Progenitor cell of endocrine pancreas (in vitro differentiated cells): ENCODE measurements at places on chromosomes 11 and 22. TPM values are rescaled to one million over a fixed set of nuclear protein-coding genes. Genes with fewer than 3 reads are reported as not detected.

SLC22A8 gene
- 2.4 and 4.1 TPM in 2 replicates for total RNA-seq

OR10A2 gene
- total RNA-seq, result not detected in 2 replicates

CLDN5 gene
- not detected in 2 replicates for total RNA-seq

APLNR gene
- 0.12 TPM in 1 of 2 replicates, not detected in the other for total RNA-seq

CCDC15 gene
- 3.8 and 4.0 TPM in 2 replicates for total RNA-seq

UPB1 gene
- 0.50 and 0.75 TPM in 2 replicates for total RNA-seq

CRYBB2 gene
- total RNA-seq, result 0.81 TPM in 1 of 2 replicates, not detected in the other

SOX6 gene
- 32.6 and 34.9 TPM in 2 replicates for total RNA-seq

ZNF143 gene
- total RNA-seq, result 42.6 and 50.8 TPM in 2 replicates

GRIA4 gene
- 1.3 and 1.8 TPM in 2 replicates for total RNA-seq

GALNT18 gene
- 2.1 TPM in 2 replicates for total RNA-seq

RNF26 gene
- 30.3 and 34.2 TPM in 2 replicates for total RNA-seq

MIOX gene
- total RNA-seq, result 0.69 and 0.98 TPM in 2 replicates

TESMIN gene
- 24.2 and 26.6 TPM in 2 replicates for total RNA-seq

FIBIN gene
- total RNA-seq, result 0.24 and 0.31 TPM in 2 replicates

MPPED2 gene
- total RNA-seq, result 25.9 and 32.8 TPM in 2 replicates

MLC1 gene
- total RNA-seq, result not detected in 2 replicates

FOLR3 gene
- 0.98 TPM in 1 of 2 replicates, not detected in the other for total RNA-seq

MS4A7 gene
- not detected in 2 replicates for total RNA-seq

KCNK4 gene
- 0.62 TPM in 1 of 2 replicates, not detected in the other for total RNA-seq

PTPN5 gene
- total RNA-seq, result 11.3 and 12.6 TPM in 2 replicates

APOL4 gene
- total RNA-seq, result not detected in 2 replicates

CASTOR1 gene
- 7.2 and 9.3 TPM in 2 replicates for total RNA-seq

SCO2 gene
- 3.7 TPM in 1 of 2 replicates, not detected in the other for total RNA-seq

HYLS1 gene
- 7.7 and 7.9 TPM in 2 replicates for total RNA-seq

CSNK2A3 gene
- total RNA-seq, result 1.3 TPM in 2 replicates

MAP6 gene
- total RNA-seq, result 5.4 and 6.0 TPM in 2 replicates

BEST1 gene
- 0.34 and 0.44 TPM in 2 replicates for total RNA-seq

METTL15 gene
- 16.7 and 17.2 TPM in 2 replicates for total RNA-seq

VWCE gene
- total RNA-seq, result 34.0 and 40.1 TPM in 2 replicates

FBLN1 gene
- total RNA-seq, result 257 and 258 TPM in 2 replicates

FERMT3 gene
- total RNA-seq, result 5.4 and 5.9 TPM in 2 replicates

FAM227A gene
- total RNA-seq, result 18.3 and 18.6 TPM in 2 replicates
